ENCODE measurements at places on chromosomes 1 and 21. TPM values are rescaled to one million over a fixed set of nuclear protein-coding genes. Genes with fewer than 3 reads are reported as not detected.

DENND2C gene
- 1.6 TPM for total RNA-seq

LPAR3 gene
- 16.7 TPM for total RNA-seq

MYBPH gene
- total RNA-seq, result 0.75 TPM

CLIC6 gene
- 0.25 TPM for total RNA-seq

C1orf115 gene
- total RNA-seq, result 4.2 TPM

RSPO1 gene
- 0.25 TPM for total RNA-seq

ATF3 gene
- total RNA-seq, result 4.6 TPM

CENPS gene
- 19.7 TPM for total RNA-seq

CCDC30 gene
- 0.55 TPM for total RNA-seq

PROK1 gene
- not detected for total RNA-seq

LCE3D gene
- not detected for total RNA-seq

RXFP4 gene
- 0.11 TPM for total RNA-seq

TNFRSF9 gene
- total RNA-seq, result under 0.01 TPM

CLCA1 gene
- total RNA-seq, result under 0.01 TPM

LCE1E gene
- total RNA-seq, result not detected

LRIF1 gene
- total RNA-seq, result 16.4 TPM

GUCA2A gene
- not detected for total RNA-seq

ARHGEF11 gene
- total RNA-seq, result 34.0 TPM

CDA gene
- 4.0 TPM for total RNA-seq

CD247 gene
- total RNA-seq, result not detected

RHOU gene
- total RNA-seq, result 2.1 TPM

DISP3 gene
- total RNA-seq, result under 0.01 TPM

KCTD3 gene
- 78.0 TPM for total RNA-seq

TNFRSF1B gene
- total RNA-seq, result 8.2 TPM

NSUN4 gene
- 13.1 TPM for total RNA-seq

PRMT2 gene
- 175 TPM for total RNA-seq

MPZ gene
- total RNA-seq, result 0.87 TPM

All from uterine smooth muscle cell (primary cell).